A673 (cell line): ENCODE measurements at places on chromosomes 16 and 17. TPM values are rescaled to one million over a fixed set of nuclear protein-coding genes. Genes with fewer than 3 reads are reported as not detected.

ZACN gene
- total RNA-seq: not detected in 2 replicates

DNA sequence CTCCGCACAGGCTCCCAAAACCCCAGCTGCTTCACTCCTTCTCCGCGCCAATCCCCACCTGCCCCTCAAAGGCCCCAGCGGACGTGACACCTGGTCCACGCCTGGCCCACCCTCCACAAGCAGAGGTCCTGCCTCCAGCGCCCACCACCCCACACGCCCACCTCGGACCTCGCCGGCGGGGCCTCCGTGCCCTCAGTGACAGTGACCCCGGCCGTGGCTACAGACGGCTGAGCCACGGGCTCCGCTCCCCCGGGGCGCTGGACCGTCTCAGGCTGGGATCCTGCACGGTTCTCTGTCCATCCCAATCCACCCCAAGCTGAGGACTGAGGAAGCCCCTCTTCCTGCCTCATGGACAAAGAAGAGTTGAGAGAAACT lies 25.1 kb downstream of the PIEZO1 start:
- peak overlapping the region; percentile 23 for H3K27ac ChIP-seq
- H3K36me3 ChIP-seq: peaks cover 4% of the 10 kb centered on the region
- H3K4me3 ChIP-seq: no peak overlapping the region
- no peak for DNase-seq
- no peaks in the 10 kb centered on the region for H3K27me3 ChIP-seq
- no peaks in the 10 kb centered on the region for H3K4me1 ChIP-seq

DNA sequence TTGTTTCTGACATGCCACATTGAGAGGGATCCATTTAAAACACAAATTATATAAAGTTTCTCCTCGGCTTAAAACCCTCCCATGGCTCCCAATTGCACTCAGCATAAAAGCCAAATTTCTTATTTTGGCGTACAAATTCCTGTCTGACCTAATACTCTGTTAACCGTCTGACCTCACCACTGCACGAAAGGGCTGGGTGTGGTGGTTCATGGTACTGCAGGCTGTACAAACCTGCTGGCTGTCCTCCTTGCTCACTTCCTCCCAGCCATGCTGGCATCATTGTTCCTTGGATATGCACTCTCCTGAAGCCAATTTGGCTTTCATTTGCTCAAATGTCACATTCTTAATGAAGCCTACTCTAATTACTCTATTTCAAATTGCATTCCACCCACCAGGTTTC lies 301.6 kb upstream of the C16orf82 start:
- H3K4me3 ChIP-seq: no peak overlapping the region
- H3K27me3 ChIP-seq: peaks cover 30% of the 10 kb centered on the region
- H3K27ac ChIP-seq: no peak overlapping the region
- H3K36me3 ChIP-seq: no peaks in the 10 kb centered on the region
- no peaks in the 10 kb centered on the region for H3K4me1 ChIP-seq

GRCh38 chr17:56144223-56144622 lies 9.1 kb upstream of the ANKFN1 start:
- peaks cover 10% of the 10 kb centered on the region for H3K27me3 ChIP-seq
- H3K4me1 ChIP-seq: no peaks in the 10 kb centered on the region
- H3K36me3 ChIP-seq: no peaks in the 10 kb centered on the region
- H3K27ac ChIP-seq: no peak overlapping the region

DNA sequence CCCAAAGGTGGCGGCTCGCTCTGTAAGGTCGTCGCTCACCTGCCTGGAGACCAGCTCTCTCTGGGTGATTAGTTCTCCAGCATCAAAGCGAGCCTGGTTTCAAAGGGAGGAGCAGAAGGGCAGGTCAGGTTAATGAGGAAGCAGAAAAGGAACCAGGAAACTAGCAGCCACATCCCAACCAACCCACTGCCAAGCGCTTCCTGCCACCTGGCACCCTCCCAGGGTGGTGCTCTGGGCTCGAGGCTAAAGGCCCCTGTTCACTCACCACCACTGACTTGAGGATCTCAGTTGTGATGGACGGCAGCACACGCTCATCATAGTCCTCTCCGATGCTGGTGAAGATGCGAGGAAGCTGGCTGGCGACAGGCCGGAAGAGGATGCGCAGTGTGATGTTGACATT lies 5.6 kb downstream of the PHB1 start:
- H3K36me3 ChIP-seq: peaks cover 87% of the 10 kb centered on the region
- DNase-seq: no peak
- H3K4me1 ChIP-seq: peaks cover 7% of the 10 kb centered on the region
- H3K27me3 ChIP-seq: no peaks in the 10 kb centered on the region
- H3K4me3 ChIP-seq: no peak overlapping the region
